HCT116 (cell line): ENCODE measurements at places on chromosomes 7 and 10.

DNA sequence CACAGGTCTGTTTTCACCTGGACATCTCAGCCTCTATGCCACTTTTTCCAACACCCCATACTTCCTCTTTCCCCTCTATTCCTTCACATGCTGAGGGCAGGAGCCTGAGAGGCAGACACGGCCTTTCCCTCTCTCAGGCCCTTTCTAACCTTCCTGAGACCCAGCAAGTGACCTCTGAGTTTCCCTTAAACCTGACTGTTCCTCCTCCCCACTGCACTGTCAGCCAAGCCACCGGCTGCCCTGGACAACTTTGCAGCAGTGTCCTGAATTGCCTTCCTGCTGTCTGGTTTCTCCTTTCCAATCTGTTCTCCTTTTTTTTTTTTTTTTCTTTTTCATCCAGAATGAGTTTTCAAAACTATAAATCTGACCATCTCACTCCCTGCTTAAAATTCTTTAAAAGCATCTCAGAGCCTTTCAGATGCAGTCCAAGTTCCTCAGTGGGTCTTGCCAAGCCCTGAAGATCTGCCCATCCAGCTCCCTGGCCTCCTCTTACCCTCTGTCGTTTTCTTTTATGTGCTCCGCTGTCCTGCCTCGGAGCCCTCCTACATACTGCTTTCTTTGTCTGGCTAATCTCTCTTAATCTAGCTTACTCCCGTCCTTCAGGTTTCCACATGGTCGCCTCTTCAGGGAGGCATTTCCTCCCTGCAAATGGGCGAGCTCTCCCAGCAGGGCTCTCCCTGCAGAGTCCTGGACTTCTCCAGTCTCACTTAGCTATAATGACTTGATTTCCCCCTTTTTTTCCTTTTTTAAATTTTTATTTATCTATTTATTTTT is 30.5 kb downstream of the SLC13A4 start:
- DNase-seq = no peak

- no peak for DNase-seq
These were observed 220.5 kb downstream of the MLLT10 start for GRCh38 chr10:21754410-21755011.

GRCh38 chr7:39749177-39749576 is 125.8 kb downstream of the RALA start:
- no peak for DNase-seq

DNA sequence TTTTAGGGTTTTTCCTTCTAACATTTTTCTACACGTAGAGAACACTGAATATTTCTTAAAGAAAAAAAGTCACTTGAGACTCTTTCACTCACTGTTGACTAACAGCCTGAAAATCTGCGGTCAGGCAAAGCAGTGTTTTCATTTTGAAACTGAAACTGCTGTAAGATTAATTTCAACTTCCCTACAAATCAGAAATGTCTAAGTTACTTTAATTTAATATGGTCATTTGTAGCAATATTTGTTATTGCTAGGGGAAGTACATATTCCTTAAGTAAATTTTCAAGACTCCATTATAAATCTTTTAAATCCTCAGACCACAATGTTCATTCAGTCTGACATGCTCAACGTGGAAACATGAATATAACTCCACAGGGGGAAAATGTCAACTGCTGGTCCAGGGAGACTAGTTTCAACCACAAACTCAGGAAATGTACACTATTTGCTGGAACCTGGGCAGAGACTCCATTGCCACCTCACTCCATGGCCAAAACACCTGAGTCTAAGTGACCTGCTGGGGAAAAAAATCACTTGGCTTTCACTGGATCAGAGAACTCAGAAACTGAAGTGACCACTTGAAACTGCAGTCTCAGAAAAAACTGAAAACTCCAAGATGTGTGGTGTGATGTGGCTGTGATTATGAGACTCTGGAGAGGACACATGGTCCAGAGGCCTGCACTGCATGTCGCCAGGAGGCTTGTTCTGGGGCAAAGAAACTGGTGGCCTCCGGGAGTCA is 161.2 kb downstream of the TAX1BP1 start:
- DNase-seq = no peak

GRCh38 chr7:120964088-120964487 is 13.5 kb downstream of the ING3 start:
- DNase-seq = no peak

DNA sequence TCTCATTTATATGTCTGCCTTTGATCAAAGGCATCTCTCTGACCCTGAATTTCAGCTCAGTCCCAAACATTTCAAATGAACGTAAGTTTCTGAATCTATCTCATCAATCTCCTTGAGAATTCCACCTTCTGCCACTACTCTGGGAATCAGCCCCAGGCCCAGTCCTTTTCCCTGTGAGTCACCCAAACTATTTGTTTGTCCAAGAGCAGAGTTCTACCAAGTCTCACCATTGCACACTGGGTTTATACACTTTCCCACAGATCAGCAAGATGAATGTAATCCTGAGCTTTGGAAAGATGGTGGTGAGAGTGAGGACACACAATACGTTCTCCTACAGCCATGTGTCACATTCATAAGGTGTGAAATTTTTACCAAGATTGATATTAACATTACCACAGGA is 251.3 kb upstream of the VWC2 start:
- DNase-seq = no peak

- DNase-seq = no peak
These were observed 104.9 kb downstream of the CDK6 start for GRCh38 chr7:92731335-92732063.

- DNase-seq = no peak
These were observed 38.5 kb downstream of the NPTX2 start for GRCh38 chr7:98655611-98656010.

DNA sequence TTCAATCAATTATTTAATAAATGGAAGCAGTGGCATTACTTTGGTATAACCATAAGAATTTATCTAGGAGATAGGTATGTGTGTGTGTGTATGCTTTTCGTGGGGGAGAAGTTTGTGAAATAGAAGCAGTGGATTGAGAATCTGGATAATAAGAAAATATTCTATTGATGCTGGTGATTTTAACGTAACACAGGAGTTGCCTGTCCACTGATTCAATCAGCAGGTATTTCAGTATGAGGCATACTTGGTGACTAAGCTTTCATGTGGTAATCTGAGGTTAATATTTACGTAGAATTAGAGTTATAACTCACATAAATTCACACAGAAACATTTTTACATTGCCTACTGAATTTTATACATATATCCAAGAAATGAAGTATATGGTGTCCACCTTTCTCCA is 568.0 kb downstream of the ZWINT start:
- DNase-seq = no peak
